EH (cell line): ENCODE measurements at places on chromosomes 2 and 18.

GRCh38 chr2:3727397-3728045 is 24.1 kb downstream of the DCDC2C start:
- no peak for DNase-seq

GRCh38 chr2:47288864-47289263 is 114.1 kb upstream of the MSH2 start:
- DNase-seq = peak; percentile 89

DNA sequence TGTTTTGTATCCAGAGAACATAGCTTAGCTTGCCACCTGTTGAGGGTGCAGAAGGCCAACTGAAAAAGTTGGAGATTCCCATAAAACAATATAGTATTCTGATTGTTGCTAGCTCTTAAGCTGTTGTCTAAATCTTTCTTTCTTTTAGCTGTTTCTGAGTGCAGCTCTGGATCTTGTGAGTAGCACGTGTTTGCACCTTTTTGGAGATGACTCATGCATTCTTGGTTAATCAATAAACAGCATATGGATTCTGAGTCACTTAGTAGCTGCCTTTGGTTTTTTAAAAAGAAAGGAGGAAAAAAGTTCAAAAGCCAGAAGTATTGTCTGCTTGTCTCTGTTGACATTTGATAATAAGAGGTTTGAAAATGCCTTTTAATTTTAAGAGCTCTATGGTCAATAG is 483.0 kb upstream of the FSIP2 start:
- no peak for DNase-seq

DNA sequence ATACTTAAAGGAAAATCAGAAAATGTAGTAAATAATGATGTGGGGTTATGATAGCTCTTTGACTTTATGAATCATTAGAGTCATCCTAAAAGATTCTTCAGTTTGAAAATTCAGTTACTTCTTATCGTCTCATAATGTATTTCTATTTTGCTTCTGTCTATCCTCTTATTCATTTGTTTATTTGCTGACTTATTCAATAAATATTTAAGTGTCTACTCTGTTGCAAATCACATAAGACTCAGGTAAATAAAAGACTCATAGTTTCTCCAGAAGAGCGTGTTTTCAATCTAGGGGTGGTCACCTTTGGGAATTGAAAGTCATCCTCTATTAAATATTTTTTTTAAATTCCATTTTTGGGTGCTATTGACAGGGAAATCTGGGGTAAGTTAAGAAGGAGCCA is 69.1 kb upstream of the RBMS1 start:
- no peak for DNase-seq

- DNase-seq = peak; percentile 75
Measured at GRCh38 chr2:219521066-219521880, 7.0 kb downstream of the ASIC4 start.

- peak; percentile 84 for DNase-seq
Measured at GRCh38 chr18:50986360-50987087, 18.7 kb downstream of the ELAC1 start.
